Activated T-cell treated with anti-CD3 and anti-CD28 coated beads, Interleukin-2, amount 50 U/mL, for 24 hours (primary cell): ENCODE measurements at places on chromosomes 6 and 20.

GRCh38 chr6:139378882-139379341 lies 4.5 kb upstream of the CITED2 start:
- no peak for DNase-seq

- no peak for DNase-seq
These were observed 190.1 kb downstream of the KCNQ5 start for GRCh38 chr6:72811971-72812421.

- no peak for DNase-seq
These were observed 23.9 kb downstream of the RNF217 start for GRCh38 chr6:124986164-124986563.

- peak; percentile 78 for DNase-seq
These were observed 227.6 kb upstream of the PRSS16 start for GRCh38 chr6:27019651-27020552.

DNA sequence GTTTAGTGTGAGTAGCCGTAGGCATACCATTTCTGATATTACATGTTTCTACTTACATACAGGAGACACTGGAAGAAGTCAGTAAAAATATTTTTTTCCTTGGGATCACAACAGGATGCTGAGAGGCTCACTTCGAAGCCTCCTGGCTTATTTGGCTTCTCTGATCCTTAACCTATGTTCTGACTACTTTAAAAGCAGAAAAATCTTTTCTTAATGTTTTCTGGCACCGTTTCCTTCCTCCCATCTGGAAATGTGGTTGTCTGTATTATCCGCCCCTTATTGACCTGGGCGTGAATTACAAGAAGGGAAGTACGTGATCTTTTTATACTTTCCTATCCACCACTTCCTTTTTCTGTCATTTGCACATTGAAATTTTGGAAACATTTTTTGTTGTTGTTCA lies 379.6 kb downstream of the COL12A1 start:
- DNase-seq, result no peak

DNA sequence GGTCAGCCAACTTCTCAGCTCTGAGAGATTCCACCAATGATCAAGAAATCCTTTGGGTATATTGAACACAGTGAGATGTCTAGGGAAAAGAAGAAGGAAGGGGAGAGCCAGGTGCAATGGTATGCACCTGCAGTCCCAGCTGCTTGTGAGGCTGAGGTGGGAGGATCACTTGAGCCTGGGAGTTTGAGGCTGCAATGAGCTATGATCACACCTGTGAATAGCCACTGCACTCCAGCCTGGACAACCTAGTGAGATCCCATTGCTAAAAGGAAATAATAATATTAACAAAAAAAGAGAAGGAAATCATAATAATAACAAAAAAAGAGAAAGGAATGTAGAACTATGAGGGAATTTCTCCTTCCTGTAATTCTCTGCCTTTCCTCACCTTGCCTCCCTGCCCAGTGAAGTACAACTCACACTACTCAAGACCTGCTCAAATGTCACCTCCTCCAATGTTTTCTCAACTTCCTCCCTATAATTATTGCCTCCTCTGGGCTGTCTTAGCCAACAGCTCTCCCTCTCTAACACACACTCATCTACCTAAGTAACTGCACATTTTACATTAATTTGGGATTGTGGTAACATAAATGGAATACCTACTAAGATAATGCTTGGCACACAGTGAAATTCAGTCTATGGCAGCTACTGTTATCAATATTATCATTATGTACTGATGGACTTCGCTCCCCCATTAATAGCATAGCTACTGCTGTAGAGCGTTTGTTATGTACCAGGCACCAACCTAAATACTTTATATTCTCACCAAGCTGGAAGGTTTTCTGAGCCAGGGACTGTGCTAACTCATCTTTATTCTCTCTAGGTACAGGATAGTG lies 103.6 kb downstream of the KIF13A start:
- DNase-seq, result no peak

- no peak for DNase-seq
These were observed 203.0 kb upstream of the TBX18 start for GRCh38 chr6:84967389-84967788.

GRCh38 chr20:5181958-5182357 lies 55.1 kb downstream of the CDS2 start:
- no peak for DNase-seq

DNA sequence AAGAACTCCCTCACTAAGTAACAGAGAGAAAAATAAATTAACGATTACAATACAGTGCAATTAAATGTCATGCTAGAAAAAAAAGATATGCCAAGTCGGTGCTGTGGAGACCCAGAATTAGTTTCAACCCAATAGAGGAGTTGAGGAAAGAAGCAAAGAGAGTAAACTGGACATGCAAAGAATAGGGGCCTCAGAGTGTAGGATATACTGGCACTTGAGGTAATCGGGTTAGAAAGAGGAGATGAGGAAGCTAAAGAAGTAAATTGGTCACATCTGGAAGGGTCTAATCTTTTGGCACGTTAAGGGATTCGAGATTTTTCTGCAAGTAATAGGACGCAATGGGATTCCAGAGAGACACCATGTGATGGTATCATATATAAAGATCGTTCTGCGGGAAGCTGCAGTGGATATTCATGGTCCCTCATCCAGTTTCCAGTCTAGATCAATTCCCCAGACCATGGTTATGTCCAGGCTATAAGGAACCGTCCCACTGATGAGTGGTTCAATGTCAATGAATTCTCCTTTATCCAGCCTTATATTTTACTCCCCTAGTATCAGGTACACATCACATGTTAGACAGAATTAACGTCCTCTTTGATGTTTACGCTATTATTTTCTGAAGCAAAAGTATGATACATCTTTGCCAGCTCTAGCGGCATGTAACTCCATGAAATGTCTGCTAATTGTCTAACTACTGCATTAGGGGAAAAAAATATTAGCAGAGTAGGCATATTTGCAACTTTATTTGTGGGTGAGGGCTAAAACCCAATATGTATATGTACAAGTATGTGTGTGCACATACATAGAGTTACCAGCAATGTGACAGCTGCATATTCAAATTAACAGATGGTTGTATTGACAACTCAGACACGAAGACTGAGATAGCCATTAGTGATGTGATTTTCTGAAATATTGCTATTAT lies 1.1 kb upstream of the TBC1D32 start:
- no peak for DNase-seq
